ENCODE measurements at places on chromosomes 1 and 21.
A peak's percentile ranks its signal among the peaks of the same experiment; 100 is the strongest.

GRCh38 chr1:205939690-205940330, 3.4 kb downstream of the SLC26A9 start:
- no peak for DNase-seq

- DNase-seq, result peak; percentile 45
Measured at GRCh38 chr1:25906644-25907300, 553 bp upstream of the STMN1 start.

DNA sequence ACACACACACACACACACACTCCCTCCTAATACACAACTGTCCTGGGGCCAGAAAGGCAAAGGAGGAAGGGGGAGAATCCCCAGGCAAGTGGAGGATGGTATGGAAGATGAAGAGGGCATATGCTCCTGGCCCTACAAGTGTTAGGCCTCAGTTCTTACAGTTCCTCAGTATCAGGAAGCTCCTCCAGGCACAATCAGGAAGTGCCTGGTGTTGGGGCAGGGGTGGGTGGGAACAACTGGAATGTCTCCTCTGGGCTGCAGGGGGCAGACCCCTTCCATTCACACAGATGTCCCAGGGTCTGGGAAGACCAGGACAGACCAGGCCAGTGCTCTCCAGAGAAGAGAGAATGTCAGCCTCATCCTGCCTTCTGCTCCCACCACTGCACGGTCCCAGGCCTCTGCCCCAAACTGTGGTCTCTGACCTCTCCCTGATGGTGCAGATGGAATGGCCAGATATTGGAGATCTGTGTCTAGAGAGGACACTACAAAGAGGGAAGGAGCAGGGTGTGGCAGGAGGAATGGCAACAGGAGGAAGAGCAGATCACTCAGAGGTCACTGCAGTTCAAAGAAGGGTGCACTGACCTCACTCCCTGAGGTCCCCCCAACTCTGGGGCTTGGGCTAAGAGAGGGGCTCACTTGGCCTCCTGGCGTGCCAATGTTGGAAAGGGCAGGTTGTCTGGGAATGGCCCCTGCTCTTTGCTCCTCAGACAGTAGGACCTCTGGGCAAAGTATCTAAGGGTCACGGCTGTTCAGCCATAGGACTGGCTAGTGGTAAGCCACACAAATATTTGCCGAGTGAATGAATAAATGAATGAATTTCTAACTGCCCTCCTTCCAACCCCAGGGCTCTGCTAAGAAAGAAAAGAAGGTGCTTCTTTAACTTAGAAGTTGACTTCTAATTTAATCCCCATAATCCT, 2.5 kb upstream of the DENND2D start:
- DNase-seq, result no peak

DNA sequence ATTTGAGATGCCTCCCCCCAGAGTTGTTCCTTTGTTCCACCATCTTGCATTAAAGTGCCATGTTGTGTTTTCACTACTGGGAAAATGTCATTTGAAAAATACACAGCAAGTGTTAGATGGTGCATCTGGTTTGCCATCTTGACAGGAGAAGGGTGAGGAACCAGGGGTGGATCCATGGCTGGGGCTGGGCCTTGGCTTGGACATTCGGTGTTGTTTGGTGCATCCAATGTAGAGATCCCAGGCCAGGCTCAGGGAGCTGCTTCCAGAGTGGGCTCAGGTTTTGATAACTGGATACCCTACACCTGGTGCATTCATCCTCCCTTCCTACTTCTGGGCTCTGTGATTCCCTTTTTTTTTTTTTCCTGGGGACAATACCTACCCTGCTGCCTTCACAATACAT, 103.5 kb downstream of the UCK2 start:
- DNase-seq, result no peak

- DNase-seq, result no peak
Measured at GRCh38 chr1:32806290-32806689, 10.9 kb downstream of the YARS1 start.

- no peak for DNase-seq
Measured at GRCh38 chr1:60916906-60917305, 165.5 kb upstream of the NFIA start.

GRCh38 chr1:112557385-112557784, 48.6 kb downstream of the WNT2B start:
- no peak for DNase-seq

DNA sequence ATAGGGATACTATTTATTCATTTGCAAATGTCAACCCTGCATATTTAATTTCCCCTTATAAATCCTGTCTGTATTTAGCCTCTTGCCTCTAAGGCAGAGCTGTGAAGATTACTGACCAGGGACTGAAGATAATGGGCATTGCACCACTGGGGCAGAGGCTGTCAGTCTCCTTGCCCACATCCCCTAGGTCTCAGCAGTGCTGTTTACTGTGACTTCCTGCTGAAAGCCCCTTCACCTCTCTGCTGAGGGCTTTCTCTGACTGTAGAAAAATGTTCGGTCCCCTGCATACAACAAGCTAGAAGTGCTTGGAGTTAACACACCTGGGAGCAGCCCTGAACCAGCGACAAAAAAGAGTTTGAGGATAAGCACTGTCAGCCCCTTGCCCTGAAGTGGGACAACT, 28.8 kb downstream of the SLC5A9 start:
- DNase-seq, result no peak

GRCh38 chr1:7281821-7282220, 489.3 kb upstream of the VAMP3 start:
- no peak for DNase-seq
